SK-N-SH (cell line): ENCODE measurements at places on chromosomes 7 and 10.

- no peak for DNase-seq
Measured at GRCh38 chr7:157357129-157358040, 20.6 kb downstream of the DNAJB6 start.

DNA sequence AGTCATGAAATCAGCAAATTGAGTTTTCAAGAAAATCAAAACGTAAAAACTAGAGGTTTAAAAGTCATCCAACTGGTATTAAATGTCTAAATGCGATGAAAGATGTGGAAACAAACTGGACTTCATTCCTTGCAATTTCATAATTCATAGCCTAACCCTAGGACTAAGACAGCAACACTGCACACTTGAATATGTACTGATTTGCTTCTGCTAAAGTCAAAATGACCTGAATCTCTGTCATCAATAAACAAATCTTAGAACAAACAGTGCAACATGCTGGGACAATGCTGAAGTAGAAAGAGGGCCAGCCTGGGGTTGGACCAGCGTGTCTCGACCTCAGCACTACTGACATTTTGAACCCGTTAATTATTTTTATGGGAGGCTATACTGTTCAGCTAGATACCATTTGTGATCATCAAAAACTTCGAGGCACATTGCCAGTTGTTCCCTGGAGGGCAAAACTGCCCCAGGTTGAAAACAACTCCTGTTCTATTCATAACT is 47.1 kb downstream of the MYOF start:
- no peak for DNase-seq

- DNase-seq, result no peak
Measured at GRCh38 chr7:51501620-51502019, 185.0 kb upstream of the COBL start.

- DNase-seq, result no peak
Measured at GRCh38 chr10:26622891-26623290, 74.6 kb upstream of the PDSS1 start.

DNA sequence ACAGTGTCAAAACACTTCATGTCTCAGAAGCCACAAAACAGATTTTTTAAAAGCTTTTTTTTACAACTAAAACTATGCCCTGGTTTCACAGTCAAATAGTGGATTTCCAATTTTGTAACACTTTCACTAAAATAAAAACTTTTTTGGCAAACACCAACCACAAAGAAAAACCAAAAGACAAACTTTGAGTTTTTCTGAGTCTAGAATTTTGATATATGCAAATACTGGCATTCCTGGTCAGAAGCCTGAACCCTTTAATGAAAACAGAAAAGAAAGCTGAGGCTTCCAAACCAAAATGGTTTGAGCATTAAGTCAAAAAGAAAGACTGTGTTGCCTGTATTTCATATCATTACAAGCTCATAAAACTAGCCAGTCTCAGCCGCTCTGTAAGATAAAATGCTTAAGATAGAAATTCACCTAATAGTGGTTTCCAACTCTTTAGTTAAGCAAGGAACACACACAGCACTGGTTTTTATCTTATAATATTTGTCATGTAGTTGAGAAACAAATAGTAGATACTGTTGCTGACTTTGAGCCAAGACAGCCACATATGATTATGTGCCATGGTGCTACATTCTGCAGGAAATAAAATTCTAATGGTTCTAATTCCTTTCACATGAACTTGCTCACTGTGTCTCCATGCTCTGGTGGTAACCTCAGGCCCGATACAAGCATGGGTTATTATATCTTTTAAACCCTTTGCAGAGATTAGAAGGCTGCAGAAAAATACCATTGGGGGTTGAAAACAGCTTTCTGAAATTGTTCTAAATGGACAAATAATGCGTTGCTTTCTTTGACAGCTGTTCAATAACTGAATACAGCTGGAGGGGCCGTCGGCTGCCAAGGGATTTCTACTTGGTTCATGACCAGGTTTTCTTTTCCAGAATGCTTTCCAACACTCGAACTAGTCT is 49.4 kb downstream of the FAM171A1 start:
- peak; percentile 45 for DNase-seq

DNA sequence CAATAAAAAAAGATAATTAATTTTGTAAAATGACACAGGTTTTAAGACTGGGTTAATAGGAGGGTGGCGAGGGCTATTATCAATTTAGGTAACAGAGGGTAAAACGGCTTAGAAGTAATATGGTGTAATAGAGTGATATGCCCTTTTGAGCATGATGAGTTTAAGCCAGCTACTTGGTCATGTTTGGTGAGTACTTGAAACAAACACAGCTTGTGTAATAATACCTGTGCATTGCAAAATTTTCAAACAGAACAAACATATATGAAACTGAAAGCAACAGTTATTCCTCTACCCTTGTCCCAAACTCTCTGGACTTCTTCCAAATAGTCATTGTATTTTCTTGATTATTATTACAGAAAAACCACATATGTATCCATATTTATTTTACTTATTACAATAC is 241.7 kb downstream of the MAGI2 start:
- no peak for DNase-seq

GRCh38 chr10:43156590-43157341 is 18.5 kb downstream of the CSGALNACT2 start:
- no peak for DNase-seq

DNA sequence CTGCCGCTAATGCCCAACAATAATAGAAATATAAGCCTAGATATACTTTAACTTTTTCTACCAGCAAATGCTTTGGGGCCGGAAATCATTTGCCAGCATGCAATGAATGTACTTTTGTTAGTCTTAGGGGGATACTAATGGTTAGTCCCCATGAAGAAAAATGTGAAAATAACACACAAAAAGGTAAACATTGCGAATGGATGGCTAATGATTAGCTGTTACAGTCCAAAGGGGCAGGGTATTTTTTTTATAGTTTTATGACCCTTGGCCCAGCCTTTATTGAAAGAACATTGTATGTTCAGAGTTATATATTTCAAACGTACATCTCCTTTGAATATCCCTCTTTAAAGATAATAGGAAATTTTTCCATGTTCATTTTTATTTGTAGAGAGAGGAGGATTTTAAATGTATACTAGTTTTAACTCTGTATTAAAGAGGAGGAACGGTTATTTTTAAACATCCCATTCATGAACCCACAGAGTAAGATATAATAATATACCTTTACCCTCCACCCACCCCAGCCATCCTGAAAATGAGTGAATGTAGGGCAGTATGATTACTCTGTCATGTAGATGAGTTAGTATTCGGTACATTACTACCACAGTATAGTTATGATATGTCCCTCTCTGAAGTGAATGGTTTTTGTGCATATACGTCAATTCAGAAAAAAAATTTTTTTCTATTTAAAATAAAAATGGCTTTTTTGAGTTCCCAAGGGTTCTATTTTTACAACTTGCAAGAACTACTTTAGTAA is 63.6 kb downstream of the ARID5B start:
- no peak for DNase-seq

- DNase-seq, result no peak
Measured at GRCh38 chr7:116780966-116781365, 81.4 kb upstream of the CAPZA2 start.

DNA sequence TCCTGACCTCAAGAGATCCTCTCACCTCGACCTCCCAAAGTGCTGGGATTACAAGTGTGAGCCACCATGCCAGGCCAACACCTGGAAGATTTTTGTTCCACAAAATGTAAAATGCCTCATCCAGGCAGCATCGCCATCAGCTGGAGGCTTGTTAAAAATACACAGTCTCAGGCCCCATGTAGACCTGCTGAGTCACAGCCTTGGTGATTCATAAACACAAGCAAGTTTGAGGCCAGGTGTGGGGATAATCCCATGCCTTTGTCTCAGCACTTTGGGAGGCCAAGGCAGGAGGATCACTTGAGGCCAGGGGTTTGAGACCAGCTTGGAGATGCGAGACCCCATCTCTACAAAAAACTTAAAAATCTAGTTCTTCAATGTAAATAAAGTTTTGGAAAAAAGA is 49.1 kb upstream of the FOXK1 start:
- no peak for DNase-seq

GRCh38 chr10:29730458-29730857 is 95.7 kb upstream of the SVIL start:
- no peak for DNase-seq

DNA sequence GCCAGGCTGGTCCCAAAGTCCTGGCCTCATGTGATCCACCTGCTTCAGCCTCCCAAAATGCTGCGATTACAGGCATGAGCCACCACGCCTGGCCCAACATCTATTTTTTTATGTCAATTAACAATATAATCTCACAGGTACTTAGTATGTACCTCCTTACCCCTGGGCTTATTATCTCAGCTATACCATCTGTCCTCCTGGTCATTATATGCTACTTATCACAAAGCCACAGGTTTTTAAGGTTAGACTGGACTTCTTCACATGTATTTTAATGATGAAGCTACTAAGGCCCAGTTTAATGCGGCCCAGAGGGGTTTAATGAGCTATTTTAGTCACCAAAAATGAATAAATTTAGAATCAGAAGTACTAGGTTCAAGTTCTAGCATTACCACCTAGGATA is 3.4 kb downstream of the NSUN6 start:
- DNase-seq, result no peak

DNA sequence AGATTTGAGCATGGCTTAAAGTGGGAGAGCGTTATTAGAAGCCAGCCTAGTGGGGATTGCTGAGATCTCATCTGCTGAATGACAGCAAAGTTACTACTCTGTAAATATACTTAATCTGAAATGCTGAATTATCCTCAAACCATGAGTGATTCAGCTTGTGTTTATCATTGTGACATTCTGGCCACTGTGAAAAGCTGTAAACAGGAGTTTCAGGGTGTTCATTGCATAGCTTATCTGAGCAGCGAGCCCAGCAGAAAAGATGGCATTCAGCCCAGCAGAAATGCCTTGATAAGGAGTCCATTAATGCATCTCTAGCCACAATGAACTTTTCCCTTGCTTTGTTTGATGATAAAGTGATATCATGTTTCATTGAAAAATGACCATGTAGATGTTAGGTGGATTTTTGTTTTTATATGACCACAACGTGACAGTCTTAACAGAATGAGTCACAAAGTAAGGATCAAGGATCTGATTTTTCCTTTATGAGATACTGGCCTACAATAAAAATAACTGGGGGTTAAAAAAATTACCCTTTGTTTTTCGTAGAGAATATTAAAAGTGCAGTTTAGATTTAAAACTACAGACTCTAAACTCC is 7.8 kb downstream of the TES start:
- peak; percentile 58 for DNase-seq

GRCh38 chr10:97034301-97034700 is 151.5 kb downstream of the SLIT1 start:
- no peak for DNase-seq

- no peak for DNase-seq
Measured at GRCh38 chr7:18407385-18407784, 88.2 kb upstream of the HDAC9 start.

DNA sequence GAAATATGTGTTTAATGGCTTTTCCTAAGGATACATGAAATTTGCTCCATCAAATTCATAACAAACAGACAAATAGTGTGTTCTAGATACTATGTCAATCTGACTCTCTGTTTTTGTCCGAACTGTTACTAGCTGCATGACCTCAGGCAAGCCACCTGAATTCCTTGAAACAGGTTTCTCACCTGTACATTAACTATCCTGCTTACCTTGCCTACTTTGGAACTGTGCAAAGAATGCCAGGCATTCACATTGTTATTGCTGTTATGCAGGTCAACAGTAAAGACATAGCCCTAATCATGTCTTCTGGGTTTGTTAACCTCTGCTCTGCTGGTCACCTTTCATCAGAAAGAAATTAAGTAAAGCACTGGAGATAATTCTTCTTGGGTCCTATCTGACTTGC is 1283.9 kb upstream of the CELF2 start:
- no peak for DNase-seq

DNA sequence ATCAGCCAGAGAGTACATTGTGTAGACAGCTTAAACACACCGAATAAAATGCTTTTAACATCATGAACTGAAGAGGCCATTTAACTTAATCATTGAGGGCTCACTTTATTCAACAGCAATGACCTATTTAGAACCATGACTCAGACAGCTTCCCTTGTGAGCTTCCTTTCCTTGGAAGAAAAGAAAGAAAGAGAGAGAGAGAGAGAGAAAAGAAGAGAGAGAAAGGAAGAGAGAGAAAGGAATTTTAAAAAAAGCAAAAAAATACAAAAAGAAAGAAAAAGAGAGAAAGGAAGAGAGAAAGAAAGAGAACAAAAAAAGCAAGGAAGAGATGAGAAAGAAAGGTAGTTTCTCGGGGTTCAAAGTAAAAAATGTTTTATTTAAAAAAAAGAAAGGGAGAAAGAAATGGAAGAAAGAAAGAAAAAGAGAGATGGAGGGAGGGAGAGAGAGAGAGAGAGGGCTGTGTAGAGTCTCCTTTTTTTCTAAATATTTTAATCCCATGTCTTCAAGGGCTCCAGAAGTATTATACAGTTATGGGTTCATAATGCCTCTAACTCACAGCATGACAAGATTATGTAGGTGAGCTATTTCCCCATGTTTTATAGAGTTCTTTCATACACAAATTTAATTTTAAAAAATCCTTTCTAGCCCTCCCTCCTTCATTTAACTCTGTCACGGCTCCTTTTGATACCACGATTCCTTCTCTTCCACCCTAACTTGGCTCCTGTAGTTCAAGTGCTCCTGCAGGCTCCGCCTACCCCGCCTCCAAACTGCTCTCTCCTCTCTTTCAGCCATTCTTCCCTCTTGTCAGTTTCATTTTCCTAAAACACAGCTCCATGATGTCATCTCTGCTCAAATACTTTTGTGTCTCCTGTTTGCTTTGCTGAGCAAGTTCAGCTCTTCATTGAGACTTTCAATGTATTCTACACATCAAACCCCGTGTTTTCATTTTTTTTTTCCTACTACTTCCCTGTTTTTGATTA is 85.5 kb downstream of the PRTFDC1 start:
- DNase-seq, result no peak

GRCh38 chr10:112689327-112690072 is 242.5 kb downstream of the VTI1A start:
- peak; percentile 22 for DNase-seq
